ENCODE measurements at places on chromosomes 4 and X.

DNA sequence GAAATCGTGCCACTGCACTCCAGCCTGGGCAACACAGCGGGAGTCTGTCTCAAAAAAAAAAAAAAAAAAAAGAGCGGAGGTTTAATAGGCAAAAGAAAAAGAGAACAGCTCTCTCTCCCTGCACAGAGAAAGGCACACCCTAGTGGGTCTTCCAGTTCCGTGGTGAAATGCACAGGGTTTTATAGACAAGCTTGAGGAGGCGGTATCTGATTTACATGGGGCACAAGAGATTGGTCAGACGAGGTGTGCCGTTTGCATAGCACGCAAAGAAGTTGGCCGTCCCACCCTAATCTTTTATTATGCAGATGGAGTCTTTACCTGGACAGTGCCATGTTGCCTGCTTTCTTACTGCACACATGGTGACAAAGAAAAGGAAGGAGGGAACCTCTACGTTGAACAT is 33.5 kb upstream of the REST start:
- no peak for DNase-seq

DNA sequence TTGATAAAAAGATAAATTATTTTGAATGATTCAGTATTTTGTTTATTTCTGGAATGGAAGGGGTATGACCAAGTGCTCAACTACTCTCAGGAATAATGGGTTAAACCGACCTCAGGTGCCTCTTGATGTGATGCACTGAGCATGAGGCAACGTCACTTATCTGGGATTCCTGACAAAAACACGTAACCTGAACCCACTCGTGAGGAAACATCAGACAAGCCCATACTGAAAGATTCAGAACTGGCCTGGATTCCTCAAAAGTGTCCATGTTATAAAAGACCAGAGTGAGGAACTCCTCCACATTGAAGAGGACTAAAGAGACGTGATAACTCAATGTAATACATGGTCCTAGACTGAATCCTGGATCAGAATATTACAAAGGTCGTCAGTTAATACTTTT is 144.0 kb downstream of the FNIP2 start:
- no peak for DNase-seq

- peak; percentile 3 for DNase-seq
These were observed 9.6 kb upstream of the TMA16 start for GRCh38 chr4:163484906-163485305.

DNA sequence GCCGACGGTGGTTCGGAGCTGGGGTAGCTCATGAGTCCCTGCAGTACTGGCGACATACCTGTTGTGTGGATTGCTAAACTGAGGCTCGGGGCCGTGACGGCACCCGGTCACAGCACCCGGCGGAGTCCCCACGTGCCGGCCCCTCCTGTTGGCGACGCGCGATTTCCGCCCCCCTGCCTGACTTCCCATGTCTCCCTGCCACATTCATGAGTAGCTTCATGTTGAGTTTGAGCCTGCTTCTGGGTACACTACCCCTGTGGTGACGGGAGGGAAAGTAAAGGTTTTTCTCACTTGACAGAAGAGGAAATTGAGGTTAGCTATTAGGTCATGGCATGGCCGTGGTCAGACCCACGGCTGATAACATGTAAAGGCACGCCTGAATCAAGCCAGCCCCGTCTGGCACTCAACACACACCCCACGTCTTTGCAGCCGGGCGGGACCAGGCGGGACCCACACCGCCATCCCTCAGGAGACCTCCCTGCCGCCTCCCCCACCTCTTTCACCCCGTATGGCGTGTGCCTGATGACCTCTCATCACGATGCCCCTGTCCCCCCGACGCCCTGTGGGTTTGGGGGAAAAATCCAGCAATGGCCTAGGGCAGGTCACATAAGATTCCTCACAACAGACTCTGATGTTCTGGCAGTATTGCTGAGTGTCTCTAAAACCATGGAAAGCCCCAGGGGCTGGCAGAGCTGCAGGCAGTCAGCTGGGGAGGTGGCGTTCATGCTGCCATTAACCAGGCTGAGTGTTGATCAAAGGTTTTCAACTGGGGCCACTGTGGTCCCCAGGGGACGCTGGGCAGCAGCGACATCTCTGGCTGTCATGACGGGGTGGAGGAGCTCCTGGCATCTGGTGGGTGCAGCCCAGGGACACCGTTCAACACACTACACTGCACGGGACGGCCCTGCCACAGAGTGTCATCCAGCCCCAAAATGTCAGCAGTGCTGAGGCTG is 29.2 kb downstream of the P2RY8 start:
- DNase-seq, result no peak

DNA sequence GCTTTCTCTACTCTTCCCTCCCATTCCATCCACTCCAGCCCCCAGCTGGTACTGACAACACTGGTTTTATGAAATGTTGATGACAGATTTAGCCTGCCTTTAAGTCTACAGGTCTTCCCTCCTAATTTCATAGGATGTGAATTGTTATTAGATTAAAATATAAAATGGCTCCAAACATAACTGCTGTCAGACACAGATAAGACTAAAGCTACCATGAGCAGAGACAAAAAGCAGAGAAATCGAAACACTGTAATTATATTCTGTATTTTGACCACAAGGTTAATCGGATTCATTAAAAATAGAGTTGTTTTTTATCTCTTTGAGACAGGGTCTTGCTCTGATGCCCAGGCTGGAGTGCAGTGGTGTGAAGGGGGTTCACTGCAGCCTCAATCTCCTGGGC is 28.3 kb downstream of the SEC24D start:
- no peak for DNase-seq

- DNase-seq, result no peak
These were observed 70.7 kb downstream of the EVC start for GRCh38 chr4:5781691-5782090.

DNA sequence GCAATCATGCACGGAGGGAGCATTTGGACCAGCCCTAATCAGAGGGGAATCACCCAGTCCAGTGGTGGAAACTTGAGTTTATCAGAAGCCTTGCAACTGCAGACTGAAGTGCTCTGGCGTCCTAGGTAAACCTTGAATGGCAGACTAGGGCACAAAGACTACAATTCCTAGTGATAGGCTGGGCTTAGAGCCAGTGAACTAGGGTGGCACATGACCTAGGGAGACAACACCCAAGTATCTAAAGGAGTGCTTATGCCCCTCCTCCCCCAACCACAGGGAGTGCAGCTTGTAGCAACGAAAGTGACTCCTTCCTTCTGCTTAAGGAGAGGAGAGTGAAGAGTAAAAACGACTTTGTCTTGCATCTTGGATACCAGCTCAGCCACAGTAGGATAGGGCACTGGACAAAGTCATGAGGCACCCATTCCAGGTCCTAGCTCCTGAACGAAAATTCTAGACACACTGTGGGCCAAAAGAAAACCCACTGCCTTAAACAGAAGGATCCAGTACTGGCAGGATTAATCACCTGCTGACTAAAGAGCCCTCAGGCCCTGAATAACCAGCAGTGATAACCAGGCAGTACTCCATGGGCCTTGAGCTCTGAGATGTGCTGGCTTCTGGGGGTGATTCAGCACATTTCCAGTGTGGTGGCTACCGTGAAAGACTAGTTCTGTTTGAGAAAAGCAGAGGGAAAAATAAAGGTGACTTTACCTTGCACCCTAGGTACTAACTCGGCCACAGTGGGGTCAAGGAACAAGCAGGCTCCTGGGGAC is 58.7 kb upstream of the STARD8 start:
- no peak for DNase-seq

GRCh38 chrX:16897445-16897844 is 27.3 kb upstream of the RBBP7 start:
- no peak for DNase-seq

DNA sequence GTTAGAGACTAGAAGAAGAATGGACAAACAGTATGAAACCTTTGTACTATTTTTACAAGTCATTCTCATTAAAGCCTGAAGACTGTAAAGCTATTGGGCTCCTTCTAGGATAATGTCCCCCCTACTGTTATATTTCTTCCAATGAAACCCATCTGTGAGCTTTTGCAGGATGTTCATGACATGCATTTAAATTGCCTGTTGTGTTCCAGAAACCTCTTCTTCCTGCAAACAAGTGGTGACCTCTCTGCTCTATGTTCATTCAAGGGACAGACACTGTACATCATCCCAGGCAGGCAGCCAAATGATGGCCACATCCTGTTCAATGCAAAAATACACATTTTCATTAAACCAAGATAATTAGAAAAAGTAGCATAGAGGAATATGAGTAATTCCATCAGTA is 128.0 kb downstream of the C4orf33 start:
- DNase-seq, result no peak

GRCh38 chrX:30920271-30920670 is 31.2 kb upstream of the TAB3 start:
- no peak for DNase-seq

GRCh38 chrX:111445485-111445884 is 33.5 kb upstream of the DCX start:
- no peak for DNase-seq

GRCh38 chr4:69684804-69685203 is 31.8 kb upstream of the UGT2A1 start:
- no peak for DNase-seq

DNA sequence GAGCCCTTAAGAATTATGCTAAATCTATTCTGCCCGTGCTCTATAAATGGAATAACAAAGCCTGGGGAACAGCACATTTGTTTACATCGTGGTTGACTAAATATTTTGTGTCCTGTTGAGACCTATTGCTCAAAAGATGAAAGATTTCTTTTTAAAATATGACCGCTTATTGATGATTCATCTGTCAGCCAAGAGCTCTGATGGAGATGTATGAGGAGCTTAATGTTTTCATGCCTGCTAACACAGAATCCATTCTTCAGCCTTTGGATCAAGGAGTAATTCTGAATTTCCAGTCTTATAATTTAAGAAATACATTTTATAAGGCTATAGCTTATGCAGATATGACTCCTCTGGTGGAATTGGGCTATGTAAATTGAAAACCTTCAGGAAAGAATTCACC is 271.3 kb upstream of the FAT4 start:
- DNase-seq, result no peak

- no peak for DNase-seq
These were observed 43.6 kb downstream of the RBM47 start for GRCh38 chr4:40586034-40586433.

- DNase-seq, result no peak
These were observed 1112.1 kb downstream of the RPA4 start for GRCh38 chrX:97995834-97996233.

- DNase-seq, result no peak
These were observed 44.0 kb upstream of the ADAD1 start for GRCh38 chr4:122334828-122335227.

- peak; percentile 25 for DNase-seq
These were observed 1.2 kb upstream of the MORF4L2 start for GRCh38 chrX:103687696-103688201.

GRCh38 chr4:73244945-73245601 is 13.5 kb downstream of the ANKRD17 start:
- no peak for DNase-seq

- no peak for DNase-seq
These were observed 17.9 kb upstream of the NSUN7 start for GRCh38 chr4:40731792-40732245.

- DNase-seq, result no peak
These were observed 40.1 kb downstream of the SHOX start for GRCh38 chrX:670645-671044.

- no peak for DNase-seq
These were observed 7.0 kb downstream of the PALLD start for GRCh38 chr4:168503652-168504362.

DNA sequence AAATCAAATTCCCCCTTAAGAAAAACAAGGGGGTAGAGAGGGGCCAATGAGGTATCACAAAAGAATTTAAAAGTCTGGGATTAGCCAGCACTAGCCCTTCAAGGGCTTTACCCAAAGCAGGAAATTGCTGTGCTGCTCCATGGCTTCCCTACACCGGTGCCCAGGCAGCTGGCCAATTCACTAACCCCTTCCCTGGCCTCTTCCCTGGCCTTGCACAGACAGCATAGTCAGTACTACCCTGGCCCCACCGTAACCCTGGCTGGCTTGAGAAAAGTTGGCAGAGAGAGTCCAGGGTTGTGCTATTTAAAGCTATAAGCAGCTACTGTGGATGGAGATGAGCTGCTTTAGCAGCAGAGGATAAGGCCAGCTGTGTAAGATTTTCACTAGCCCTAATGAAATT is 43.1 kb downstream of the ADAMTS3 start:
- no peak for DNase-seq

DNA sequence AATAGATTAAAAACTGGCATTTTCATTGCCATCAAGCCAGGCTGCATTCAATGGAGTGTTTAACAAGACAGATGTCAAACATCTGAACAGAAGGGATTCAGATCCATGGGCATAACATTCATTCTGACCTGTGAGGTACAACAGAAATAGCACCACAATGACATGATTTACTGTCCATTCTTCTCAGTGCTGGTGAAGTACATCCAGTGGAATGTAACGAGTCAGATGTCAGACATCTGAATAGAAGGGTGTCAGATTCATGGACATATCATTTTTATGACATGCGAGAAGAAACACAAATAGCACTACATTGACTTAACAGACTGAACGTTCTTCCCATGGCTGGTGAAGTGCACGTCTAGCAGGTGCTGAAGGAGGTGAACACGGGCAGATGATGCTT is 186.4 kb downstream of the PPP4R3C start:
- no peak for DNase-seq

DNA sequence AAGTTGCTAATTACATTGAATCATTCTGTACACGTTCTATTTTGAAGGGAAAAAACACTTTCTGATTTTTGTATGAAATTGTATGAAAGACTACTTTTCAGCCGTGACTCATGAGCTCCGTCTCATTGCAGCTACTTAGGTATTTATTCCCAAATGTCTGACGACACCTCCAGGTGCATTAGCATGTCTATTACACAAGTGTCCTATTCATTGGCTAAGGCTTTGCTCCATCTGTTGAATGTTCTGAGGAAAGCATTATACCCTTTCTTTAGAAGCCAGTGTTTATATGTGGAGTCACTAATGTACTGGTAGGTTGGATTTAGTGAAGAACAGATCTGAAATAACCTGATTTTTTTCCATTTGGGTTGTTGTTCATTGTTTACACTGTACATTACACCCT is 51.8 kb downstream of the MAP7D3 start:
- no peak for DNase-seq

GRCh38 chr4:171538601-171539100 is 274.6 kb upstream of the GALNTL6 start:
- no peak for DNase-seq

GRCh38 chr4:26893491-26893890 is 32.9 kb downstream of the STIM2 start:
- no peak for DNase-seq

DNA sequence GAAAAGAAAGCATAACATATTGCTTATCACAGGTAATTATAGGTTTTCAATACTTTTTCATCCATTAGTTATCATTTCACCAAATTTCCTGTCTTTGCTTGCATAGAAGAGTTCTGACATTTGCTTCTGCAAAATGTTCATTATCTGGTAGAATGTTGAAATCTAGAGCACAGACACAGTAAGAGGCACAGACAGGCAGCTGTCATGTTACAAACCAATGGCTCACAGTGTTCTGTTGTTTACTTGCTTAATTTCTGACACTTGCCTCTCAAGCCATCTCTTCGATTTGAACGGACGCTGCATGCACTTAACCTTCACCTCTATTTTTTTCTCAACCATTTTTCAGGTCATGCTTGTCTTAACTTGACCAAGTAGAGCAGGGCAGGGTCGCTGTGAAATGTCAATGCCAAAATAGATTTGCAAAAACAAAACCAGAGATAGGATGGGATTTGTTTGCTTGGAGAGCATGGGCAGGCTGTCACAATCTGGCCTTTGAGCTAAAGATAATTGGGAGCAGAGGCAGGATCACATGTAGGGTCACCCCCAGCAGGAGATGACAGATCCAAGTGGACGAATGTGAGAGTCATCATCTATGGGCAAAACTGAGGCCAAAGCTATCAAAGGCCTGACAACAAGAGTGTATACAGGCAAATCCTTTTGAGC is 292.3 kb downstream of the SMARCA1 start:
- no peak for DNase-seq

- DNase-seq, result no peak
These were observed 7.1 kb downstream of the KLF3 start for GRCh38 chr4:38670939-38671591.
